ENCODE measurements at places on chromosomes 11 and 22.
A peak's percentile ranks its signal among the peaks of the same experiment; 100 is the strongest.

GRCh38 chr22:36331912-36332622 is 55.7 kb downstream of the MYH9 start:
- DNase-seq = peak; percentile 88

DNA sequence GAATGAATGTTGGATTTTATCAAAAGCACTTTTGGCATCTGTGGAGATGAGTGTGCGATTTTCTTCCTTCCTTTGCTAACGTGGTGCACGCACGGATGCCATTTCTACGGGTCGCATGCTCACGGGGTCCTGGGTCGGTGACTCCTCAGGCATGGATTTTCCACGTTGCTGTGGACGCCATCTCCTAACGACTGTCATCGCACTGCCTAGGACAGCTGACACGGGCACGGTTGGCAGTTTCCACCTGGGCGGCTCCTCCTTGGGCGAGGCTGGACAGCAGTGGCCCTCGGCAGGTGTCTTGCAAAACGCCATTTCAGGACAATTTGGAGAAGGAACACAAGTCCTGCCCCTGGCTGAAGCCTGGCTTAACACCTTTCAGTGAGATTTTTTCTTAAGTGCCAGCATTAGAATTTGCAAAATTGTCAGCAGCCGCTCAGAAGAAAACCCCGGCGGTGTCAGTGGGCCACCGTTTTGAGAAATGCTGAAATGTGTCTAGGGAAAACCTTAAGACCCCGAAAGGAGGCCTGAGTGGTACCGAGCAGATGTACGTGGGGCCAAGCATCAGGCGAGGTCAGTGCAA is 34.7 kb upstream of the TOLLIP start:
- peak; percentile 30 for DNase-seq

DNA sequence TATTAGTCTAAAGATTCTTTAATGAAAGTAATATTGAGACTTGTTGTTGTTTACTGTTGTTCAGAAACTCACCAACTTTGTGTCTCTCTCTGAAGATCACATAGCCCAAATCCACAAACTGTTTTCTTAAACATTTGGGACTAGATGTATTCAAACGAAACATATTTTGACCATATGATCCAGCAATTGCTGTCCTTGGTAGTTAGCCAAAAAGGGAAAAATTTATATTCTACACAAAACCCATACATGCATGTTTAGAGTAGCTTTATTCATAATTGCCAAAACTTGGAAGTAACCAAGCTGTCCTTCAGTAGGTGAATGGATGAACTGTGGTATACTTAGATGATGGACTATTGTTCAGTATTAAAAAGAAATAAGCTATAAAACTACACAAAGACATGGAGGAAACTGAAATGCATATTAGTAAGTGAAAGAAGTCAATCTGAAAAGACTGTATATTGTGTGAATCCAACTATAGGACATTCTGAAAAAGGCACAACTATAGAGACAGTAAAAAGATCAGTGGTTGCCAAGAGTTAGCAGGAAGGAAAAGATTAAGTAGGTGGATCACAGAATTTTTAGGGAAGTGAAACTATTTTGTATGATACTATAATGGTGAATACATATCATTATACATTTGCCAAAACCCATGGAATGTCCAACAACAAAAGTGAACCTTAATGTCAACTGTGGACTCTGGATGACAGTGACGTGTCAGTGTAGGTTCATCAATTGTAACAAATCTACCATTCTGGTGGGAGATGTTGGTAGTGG is 442.9 kb downstream of the INSC start:
- no peak for DNase-seq

- no peak for DNase-seq
These were observed 21.5 kb downstream of the CASP4 start for GRCh38 chr11:104946907-104947306.

DNA sequence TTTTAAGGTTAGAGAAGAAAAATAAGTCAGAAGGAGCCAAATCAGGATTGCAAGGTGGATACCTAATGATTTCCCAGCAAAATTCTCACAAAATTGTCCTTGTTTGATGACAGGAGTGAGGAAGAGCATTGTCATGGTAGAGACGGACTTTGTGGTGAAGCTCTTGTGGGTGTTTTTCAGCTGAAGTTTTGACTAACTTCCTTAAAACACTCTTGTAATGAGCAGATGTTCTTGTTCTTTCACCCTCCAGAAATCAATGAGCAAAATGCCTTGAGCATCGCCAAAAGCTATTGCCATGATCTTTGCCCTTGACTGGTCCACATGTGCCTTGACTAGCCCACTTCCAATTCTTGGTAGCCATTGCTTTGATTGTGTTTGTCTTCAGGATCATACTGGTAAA is 20.0 kb downstream of the CALCB start:
- DNase-seq = no peak

- no peak for DNase-seq
These were observed 22.6 kb upstream of the ALDH3B2 start for GRCh38 chr11:67696998-67697397.

DNA sequence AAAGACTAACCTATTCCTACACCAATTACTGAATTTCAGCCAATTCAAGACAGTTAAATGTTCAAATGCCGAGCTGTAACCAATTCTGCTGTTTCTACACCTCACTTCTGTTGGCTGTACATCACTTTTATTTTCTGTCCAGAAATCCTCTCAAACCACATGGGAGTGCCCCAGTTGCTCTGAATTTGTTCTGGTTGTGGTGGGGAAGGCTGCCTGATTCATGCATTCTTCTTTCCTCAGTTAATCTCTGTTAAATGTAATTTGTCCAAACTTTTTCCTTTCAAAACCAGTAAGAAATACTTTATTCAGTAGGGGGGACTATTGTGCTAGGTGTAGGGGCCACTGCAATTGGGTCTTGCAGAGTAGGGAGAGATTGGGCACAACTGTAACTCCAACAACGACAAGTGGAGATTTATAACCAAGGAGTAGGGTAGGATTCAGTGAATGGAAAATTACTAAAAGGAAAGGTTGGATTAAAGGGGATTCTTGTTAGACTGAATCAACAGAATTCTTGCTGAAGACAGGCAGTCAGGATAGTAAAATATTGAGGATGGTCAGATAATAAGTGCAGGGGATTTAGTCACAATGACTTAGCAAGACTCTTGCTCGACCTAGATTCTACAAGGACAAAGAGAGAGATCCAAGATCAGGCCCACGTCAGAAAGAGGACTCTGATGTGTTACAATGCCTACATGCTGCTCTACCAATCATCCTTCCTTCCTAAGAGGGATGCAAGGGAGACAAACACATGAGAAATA is 593.5 kb upstream of the FAT3 start:
- DNase-seq = no peak

DNA sequence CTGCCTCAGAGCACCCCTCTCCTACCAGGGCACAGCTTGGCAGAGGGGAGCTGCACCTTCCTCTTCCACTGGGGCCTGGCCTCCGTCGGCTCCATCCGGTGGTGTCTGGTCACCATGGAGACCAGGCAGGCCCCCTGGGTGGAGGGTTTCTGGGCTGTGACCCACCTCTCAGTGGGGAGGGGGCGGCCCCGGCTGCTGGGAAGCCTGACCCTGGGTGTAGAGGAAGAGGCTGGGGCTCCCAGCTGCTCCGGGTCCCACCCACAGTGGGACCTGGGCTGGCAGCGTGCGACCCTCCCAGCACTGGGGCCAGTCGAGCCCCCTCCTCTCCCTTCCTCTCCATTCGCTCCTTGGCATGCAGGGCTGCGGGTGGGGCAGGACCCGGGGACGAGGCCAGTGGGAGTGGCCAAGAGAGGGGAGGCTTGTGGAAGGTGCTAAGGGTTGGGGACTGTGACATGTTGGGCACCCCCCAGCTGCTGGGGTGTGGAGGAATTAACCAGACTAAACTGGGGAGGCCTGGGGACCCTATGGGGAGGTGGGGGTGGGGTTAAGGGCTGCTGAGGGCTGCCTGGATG is 46.8 kb downstream of the BRSK2 start:
- no peak for DNase-seq

DNA sequence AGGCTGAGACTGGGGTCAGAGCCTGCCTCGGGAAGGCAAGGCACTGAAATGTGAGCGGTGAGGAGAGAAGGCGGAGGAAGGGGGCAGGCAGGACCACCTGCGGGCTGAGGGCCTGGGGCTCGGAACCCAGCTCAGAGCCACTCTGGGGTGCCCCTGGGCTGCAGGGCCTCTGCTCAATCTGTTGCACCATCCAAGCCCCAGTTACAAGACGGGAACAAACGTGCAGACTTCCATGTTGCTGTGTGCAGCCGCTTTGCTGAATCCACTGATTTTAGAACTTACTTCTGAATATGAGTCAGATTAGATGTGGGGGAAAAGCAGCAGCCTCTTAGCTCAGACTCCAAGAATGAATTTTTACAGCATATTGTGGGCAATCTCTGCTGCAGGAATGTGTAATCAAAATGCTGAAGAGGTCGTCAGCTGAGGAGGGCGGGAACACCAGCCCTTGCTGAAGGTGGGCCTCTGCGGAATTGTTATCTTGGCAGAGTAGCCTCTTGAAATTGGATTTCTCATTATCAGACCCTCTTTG is 21.6 kb downstream of the PARVG start:
- DNase-seq = no peak

GRCh38 chr11:125365196-125365931 is 130.7 kb downstream of the FEZ1 start:
- DNase-seq = no peak
